Chondrocyte (in vitro differentiated cells): ENCODE measurements at places on chromosomes 2 and 18. TPM values are rescaled to one million over a fixed set of nuclear protein-coding genes. Genes with fewer than 3 reads are reported as not detected.

GRCh38 chr2:232415736-232416520, 9.3 kb downstream of the ALPG start:
- no peak for DNase-seq

DNA sequence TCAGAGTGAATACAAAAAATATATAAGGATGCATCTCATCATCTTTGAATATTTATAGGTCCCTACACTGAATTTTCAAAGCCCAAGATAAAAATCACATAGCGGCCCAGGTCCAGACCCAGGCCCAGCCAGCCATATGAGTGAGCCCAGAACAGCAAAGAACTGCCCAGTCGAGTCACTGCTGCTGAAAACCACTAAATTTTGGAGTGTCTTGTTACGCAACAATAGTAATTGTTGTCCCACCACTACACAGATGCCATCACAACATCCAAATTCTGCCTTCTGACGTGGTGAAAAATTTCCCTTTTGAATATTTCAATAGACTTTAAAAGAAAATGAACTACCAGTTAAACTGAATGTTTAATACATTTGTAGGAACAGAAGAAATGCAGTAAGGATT, 5.7 kb downstream of the C18orf32 start:
- no peak for DNase-seq

DNA sequence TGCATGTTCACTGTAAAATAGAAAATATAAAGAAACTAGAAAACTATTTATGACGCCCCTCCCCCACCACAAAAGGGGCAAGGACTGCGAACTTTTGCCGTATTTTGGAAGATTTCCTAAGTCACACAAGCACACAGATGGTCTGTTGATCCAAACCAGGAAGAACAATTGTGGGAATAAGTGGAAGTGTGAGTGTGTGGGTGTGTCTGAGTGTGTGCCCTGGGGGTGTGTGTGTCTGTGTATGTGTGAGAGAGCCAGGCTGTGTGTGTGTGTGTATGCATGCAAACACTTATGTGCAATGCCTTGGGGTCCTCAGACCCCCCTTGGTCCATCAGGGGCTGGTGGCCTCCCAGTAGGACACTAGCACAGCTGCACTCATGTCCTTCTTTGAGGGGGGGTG, 43.1 kb downstream of the HPCAL1 start:
- DNase-seq, result peak; percentile 55

GRCh38 chr2:24577481-24577880, 86.4 kb downstream of the NCOA1 start:
- DNase-seq, result no peak

DNA sequence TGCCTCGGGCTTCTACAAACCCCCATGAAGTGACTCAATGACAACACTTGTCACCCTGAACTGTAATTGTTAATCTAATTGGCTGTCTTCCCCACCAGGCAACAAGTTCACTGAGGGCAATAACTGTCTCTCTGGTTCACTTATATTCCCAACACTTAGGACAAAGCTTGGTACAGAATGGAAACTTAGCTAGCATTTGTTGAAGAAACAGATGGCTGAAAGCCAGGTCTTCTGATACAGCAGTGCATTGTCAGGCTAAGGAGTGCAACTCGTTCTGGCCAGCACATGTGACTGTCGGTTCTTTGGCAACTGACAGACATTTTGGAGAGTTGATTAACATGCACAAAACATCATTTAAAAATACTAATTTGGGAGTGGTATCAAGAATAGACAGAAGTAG, 14.6 kb upstream of the DNAJC27 start:
- no peak for DNase-seq

DNA sequence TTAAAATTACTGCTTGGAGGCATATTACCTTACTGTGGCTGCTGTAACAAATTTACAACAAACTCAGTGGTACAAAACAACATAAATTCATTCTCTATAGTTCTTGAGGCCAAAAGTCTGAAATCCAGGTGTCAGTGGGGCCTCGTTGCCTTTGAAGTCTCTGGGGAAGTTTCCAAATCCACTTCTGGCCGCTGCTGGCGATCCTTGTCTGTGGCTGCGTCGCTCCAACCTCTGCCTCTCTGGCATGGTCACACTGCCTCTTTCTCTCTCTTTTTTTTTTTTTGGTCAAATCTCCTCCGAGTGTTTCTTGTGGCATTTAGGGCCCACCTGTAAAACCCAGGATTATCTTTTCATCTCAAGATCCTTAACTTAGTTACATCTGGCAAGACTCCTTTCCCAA, 182.8 kb downstream of the ST6GAL2 start:
- no peak for DNase-seq

- no peak for DNase-seq
These were observed 371.6 kb upstream of the SLC8A1 start for GRCh38 chr2:40823478-40823877.

Gene MERTK
- 3.1 to 6.4 TPM (median 3.2 TPM) in 3 replicates for total RNA-seq

Gene NEB
- 1.0 to 2.2 TPM (median 2.2 TPM) in 3 replicates for total RNA-seq
